ENCODE measurements at places on chromosomes 13 and 19.

- DNase-seq: no peak
These were observed 793 bp upstream of the SBK2 start for GRCh38 chr19:55537741-55538111.

DNA sequence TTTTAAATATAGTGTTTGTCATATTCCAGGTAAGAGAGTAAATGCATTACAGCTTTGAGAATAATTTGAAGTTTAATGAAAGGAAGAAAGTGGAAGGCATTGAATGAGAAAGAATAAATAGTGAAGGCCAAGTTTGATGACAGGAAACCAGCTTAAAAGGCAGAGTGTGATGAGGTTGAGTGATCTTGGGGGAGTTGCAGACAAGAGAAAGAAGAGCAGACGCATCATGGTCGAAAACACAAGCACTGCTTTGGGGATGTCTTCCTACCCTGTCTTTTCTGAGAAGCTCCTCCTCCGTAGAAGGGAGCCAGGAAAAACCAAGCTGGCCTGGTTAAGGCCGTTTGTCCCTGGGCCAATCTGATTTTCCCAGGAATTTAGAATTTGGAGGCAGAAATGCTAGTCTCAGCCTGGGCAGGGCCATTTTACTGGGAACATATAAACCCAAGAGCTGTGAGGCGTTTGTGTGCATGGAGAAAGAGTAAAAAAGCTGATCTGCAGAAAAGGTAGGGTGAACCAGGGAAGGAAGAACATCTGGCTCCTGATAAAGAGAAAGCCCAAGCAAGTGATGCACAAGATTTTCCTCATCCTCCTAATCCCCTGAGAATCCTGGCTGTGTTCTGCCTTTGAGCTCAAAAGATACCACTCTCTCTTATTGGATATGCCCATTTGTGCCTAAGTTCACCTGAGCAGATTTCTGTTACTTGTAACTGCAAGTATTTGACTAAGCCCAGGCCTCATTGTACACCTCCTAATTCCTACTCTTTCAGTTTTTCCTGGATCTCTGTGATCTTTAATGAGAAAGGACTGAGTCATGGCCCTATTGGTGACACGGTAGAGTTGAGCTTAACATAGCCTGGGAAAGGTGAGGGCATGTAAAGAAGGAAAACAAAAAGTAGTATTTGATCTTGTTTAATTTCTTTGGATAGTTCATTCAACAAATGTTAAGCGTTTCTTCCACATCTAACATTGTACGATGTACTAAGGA is 80.0 kb downstream of the WDFY2 start:
- DNase-seq: no peak

GRCh38 chr19:50409347-50409746 is 9.4 kb upstream of the SPIB start:
- DNase-seq: no peak

- no peak for DNase-seq
These were observed 163.7 kb upstream of the KL start for GRCh38 chr13:32852526-32852925.

DNA sequence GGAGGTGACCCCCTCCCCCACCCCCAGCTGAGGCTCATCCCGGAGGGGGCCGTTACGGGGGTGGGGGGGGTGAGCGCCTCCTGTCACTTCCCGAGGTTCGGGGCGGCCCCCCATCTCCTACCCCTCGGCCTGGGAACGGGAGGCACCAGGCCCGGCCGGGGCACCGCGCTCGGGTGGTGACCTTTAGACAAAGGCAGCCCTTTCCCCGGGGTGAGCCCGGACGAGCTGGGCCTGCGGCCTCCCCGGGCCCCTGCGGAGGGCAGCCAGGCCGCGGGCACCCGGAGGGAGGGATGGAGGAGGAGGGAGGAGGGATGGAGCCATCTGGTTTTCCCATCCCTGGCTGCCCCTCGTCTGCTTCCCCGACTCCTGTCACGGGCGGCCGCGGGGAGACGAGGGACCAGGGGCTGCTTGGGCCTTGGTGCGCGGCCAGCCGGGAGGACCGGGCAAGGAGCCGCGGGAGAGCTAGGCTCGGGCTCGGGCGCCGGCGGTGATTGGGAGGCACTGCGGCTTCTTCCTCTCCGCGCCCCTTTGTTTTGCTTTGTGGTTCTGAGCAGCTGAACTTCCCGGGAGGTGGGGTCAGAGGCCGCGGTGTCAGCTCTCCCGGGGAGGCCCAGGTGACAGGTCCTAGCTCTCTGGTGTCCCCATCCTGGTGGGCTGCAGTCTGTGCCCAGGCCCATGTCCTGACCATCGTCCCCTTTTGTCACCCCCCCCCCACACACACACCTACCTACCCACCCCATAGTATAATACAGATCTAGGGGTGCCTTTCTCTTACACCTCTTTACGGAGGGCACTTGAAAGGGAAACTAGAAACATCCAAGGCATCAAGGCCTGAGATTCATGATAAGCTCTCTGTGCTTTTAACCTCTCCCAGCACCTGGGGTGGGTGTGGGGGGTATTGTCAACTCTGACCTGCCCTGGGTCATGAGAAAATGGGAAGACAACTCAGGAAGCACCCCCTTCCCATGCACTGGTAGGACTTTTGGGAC is 1.3 kb downstream of the BICRA start:
- no peak for DNase-seq

DNA sequence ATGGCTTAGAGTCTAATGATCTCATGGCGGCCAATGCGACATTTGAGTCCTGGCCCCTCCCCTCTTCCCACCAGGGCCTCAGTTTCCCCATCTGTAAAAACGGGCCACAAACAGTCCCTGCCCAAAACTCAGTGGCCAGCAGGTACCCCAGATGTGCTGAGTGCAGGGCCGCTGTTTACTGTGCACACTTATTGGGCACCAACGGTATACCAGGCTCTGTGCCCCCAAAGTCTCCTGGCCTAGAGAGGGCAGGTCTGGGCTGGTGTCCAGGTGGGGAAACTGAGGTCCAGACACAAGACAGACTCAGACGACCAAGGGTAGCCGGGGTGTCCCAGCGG is 23.6 kb upstream of the WDR18 start:
- no peak for DNase-seq

DNA sequence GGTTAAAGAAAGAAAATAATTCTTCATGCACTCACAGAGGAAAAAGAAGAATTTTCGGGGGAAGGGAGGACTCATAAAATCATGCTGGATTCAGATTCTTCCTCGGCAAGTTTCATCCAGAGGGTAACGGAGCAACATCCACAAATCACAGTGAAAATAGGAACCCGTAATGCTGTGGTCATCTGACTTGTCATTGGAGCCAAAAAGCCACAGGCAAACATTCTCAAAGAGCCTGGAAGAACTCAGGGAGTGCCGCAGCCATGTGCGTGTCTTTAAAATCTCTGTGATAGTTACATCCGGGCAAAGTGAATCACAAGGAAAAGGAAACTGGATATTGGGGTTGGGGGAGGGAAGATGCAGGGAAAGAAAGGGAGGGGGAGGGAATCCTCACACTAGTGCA is 33.0 kb upstream of the VSTM2B start:
- no peak for DNase-seq

- no peak for DNase-seq
These were observed 81.2 kb upstream of the WASF3 start for GRCh38 chr13:26476111-26476781.

GRCh38 chr13:49679246-49679645 is 12.0 kb downstream of the EBPL start:
- no peak for DNase-seq

Data from omental fat pad (tissue), 4 donors.